ENCODE measurements at places on chromosomes 6 and 20. TPM values are rescaled to one million over a fixed set of nuclear protein-coding genes. Genes with fewer than 3 reads are reported as not detected.
A peak's percentile ranks its signal among the peaks of the same experiment; 100 is the strongest.

The ULBP1 gene
- total RNA-seq = 3.5 TPM

The CDSN gene
- total RNA-seq = not detected

DNA sequence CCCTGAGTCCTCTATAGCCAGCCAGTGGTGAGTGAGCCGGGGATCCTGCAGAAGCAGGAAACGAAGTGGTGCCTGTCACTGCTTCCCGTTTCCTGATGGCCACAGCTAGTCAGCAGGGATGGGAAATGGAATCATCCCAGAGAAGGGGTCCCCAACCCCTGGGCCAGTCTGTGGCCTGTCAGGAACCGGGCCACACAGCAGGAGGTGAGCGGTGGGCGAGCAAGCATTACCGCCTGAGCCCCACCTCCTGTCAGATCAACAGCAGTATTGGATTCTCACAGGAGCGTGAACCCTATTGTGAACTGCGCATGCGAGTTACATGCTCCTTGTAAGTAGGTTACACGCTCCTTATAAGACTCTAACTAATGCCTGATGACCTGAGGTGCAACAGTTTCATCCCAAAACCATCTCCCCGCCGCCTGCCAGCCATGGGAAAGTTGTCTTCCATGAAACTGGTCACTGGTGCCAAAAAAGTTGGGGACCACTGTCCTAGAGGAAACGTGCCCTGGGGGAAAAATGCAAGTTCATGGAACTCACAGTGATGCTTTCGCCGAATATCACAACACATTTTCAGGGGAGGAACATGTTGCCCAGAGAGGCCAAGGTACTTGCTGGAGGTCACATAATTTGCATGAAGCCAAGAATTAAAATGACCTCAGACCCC, 113.8 kb downstream of the JPH2 start:
- no peak for DNase-seq

The SUMO4 gene
- 0.92 TPM for total RNA-seq

The UBE2C gene
- 1.7 TPM for total RNA-seq

GRCh38 chr6:86715676-86716075, 221.7 kb upstream of the HTR1E start:
- DNase-seq = no peak

GRCh38 chr6:124885171-124885570, 77.1 kb upstream of the RNF217 start:
- no peak for DNase-seq

DNA sequence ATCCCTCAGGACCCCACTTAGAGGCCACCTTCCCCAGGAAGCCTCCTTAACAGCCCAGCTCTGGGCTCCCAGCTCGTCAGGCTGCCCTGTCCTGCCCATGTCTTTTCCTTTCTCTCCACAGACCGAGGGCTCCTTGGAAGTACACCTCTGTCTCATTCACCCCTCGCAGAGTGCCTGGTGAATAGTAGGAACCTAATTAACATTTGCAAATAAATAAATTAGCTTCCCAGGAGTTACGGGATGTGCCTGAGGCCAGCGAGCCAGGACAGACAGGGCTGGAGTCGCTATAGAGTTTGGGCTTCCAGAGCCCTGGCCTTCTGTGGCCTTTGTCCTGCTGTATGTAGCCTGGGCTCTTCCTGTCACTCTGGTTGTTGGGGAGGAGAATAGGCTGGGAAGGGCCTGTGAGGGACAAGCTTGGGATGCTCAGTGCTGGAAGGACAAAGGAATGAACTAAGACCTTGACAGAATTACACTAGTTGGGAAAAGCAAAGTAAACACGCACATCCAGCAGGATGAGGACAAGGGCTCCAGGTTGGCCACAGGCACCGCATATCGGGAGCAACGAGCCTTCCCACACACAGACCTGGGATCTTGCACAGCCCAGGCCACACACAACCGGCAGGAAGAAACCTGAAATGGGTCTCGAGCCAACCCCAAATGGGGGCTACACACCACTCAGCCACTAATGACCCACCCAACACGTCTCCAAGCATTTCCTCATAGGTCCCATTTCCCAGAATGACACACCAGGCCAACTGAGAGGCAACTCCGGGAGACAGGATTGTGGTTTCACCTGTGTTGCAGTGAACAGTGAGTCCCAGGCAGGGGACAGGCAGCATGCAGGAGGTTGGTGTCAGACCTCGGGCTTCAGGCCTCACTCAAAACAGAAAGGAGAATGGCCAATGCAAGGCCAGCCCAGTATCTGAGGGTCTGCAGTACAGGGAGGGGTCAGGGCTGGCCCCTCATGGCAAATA, 9.7 kb downstream of the MAP1LC3A start:
- DNase-seq = no peak

DNA sequence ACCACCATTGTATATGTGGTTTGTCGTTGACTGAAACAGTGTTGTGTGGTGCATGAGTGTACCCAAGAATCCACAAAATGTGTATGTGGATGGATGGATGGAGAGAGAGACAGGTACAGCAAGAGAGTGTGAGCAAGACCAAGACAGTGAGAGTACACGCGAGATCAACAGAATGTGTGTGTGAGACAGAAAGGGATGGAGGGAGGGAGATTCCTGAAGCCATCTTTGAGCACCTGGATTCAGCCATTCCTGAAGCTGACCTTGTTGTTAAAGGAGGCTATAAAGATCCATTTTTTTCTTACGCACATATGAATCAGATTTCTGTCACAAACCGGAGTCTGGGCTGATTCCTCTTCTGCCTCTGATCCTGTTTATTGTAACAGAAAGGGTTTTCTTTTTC, 64.1 kb downstream of the TFAP2C start:
- no peak for DNase-seq

The C4A gene
- total RNA-seq = 9.3 TPM

The MOXD1 gene
- not detected for total RNA-seq

- DNase-seq = no peak
These were observed 46.8 kb downstream of the C6orf15 start for GRCh38 chr6:31065556-31065955.

DNA sequence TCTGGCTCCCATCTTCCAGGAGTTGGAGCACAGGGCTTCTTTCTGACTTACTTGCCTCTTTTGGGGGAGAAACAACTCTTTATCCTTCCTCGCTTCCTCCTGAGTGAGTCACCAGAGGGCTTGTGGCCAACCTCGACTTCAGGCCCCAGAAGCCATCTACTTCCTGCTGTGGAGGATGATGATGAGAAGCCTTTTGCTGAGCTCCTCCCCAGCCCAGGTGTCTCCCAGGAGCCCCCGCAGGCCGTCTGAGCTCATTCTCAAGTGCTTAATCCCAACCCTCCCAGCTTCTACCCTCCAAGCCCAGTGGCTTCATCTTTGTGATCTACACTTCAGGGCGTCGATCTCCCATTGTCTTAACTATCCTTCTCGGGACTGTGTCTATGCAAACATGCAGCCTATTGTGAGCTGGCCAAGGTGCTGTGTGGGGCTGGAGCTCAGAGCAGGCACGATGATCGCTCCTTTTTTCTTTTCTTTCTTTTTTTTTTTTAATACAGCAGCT, 27.9 kb downstream of the SDCBP2 start:
- DNase-seq = peak; percentile 47

GRCh38 chr20:38890497-38890818, 35.8 kb upstream of the FAM83D start:
- DNase-seq = no peak

The AGPAT4 gene
- total RNA-seq = 9.7 TPM

GRCh38 chr20:53162251-53162835, 190.2 kb downstream of the TSHZ2 start:
- DNase-seq = peak; percentile 40

The L3MBTL3 gene
- total RNA-seq = 5.7 TPM

The TNF gene
- total RNA-seq = 0.40 TPM

DNA sequence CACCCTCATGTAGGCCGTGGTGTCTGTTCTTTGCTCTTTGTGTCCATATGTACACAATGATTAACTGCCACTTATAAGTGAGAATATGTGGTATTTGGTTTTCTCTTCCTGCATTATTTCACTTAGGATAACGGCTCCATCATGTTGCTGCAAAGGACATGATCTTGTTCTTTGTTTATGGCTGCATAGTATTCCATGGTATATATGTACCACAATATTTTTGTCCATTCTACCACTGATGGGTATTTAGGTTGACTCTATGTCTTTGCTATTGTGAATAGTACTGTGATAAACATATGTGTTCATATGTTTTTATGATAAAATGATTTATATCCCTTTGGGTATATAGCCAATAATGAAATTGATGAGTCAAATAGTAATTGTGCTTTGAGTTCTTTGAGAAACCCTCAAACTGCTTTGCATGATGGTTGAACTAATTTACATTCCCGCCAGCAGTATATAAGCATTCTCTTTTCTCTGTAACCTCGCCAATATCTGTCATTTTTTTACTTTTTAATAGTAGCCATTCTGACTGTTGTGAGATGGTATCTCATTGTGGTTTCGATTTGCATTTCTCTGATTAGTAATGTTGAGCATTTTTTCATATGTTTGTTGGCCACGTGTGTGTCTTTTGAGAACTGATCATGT, 174.4 kb upstream of the NT5E start:
- no peak for DNase-seq

The LST1 gene
- 1.7 TPM for total RNA-seq

GRCh38 chr6:21931641-21932335, 338.2 kb downstream of the SOX4 start:
- DNase-seq = no peak

DNA sequence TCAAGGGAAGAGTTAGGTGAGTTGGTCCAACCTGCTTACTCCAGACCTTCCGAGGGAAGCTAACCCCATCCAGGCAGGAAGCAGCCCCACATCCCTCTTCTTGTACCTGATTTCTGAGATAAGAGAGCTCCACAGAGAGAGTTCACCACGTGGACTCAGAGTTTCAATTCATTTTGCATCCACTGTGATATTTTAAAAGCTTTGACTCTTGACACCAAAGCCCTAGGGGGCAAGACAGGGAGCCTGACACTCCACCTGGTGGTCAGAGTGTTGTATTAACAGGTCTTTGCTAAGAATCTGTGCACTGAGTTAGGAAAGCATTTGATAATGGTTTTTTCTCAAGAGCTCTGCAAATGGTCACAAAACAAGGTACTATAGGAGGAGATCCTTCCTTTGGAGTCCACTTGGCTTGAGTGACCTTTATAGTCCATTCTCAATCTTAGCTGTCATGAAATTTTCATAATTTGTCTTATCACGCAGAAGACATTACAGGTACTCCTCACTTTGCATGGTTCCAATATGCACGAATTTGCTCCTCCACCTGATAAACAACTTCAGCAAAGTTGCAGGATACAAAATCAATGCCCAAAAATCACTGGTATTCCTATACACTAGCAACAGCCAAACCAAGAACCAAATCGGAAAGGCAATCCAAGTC, 56.2 kb upstream of the RIPOR2 start:
- DNase-seq = peak; percentile 60

The MYBL2 gene
- 169 TPM for total RNA-seq

GRCh38 chr6:140817176-140817575, 1315.5 kb upstream of the GJE1 start:
- DNase-seq = no peak

DNA sequence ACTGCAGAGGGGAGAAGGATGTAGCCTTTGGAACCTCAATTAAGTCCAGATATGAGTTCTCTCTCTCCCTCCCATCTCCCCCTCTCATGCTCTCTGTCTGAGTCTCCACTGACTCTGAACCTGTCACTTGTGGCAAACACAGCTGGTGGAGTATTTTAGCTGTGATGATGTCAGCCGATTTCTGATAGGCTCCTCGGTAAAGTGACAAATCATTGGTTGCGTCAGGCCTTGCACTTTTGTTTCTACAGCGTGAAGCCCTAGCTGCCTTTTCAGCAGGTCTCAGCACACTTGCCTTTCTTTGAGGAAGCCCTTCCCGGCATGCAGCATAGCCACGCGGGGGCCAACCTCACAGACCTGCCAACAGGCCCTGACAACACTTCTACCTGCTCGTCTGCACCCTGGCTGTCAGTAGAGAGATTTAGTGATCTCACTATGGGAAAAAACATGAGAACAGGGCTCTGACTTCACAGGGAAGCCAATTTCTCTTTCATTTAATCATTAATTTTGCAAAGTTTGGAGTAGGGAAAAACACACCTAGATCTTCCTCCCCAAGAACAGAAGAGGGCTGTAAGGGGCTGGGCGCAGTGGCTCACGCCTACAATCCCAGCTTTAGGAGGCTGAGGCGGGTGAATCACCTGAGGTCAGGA, 84.4 kb downstream of the GMPR start:
- DNase-seq = peak; percentile 86

- DNase-seq = no peak
These were observed 1.5 kb downstream of the ZHX3 start for GRCh38 chr20:41316051-41316450.

- DNase-seq = peak; percentile 34
These were observed 35.3 kb upstream of the APCDD1L start for GRCh38 chr20:58550275-58551059.

DNA sequence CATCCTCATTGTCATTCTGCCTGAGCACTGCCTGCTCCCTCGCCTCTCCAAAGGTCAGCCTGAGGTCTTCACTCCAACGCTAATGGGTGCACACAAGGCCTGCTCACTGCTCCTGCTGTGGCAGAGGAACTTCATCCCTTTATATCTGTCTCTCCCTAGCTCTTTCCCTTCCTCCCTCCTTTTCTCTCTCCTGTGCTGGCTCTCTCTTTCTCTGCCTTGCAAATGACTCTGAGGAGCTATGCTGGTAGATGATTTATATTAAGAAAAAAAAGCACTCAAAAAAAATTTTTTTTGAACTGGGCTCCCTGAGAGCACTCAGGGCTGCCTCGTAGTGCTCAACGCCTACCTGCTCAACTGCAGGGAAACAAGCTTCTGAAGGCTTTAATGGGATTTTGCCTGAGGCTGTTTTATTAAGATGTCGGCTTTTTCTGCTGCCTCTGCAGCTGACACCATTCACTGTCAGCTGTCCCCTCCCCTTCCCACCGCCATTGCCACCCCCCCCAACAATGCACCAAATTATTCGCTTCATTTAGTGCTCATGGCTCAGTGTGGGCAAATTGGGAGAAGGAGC, 137.7 kb upstream of the DEFB112 start:
- no peak for DNase-seq

- no peak for DNase-seq
These were observed 22.1 kb upstream of the EEF1A1 start for GRCh38 chr6:73542891-73543290.

The ZNF391 gene
- 5.8 TPM for total RNA-seq

GRCh38 chr6:147949981-147950622, 392.5 kb upstream of the SASH1 start:
- DNase-seq = no peak

DNA sequence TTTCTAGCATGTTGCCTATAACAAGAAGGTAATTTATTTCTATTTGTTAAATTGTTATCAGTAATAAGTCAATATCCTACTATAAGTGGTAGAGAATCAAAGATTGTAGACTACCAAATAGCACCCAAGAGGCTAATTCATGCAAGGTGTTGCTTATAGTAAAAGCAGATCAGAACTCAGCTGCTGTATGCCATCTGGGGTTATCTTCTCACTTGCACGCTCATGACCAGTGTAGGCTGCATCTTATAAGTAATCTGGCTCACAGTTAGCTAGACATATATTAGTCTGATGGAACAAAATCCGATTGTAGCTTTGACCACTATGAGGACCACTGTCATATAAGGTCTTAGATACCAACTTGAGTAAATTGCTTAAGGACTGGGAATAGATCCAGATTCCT, 17.0 kb downstream of the TOP1 start:
- DNase-seq = no peak

GRCh38 chr6:130362128-130362527, 3.7 kb upstream of the TMEM200A start:
- DNase-seq = peak; percentile 7

Measured in K562 (cell line).